ENCODE measurements at places on chromosomes 7 and 10. TPM values are rescaled to one million over a fixed set of nuclear protein-coding genes. Genes with fewer than 3 reads are reported as not detected.

GRCh38 chr7:84722086-84722485 lies 464.8 kb downstream of the SEMA3D start:
- no peak for DNase-seq

DNA sequence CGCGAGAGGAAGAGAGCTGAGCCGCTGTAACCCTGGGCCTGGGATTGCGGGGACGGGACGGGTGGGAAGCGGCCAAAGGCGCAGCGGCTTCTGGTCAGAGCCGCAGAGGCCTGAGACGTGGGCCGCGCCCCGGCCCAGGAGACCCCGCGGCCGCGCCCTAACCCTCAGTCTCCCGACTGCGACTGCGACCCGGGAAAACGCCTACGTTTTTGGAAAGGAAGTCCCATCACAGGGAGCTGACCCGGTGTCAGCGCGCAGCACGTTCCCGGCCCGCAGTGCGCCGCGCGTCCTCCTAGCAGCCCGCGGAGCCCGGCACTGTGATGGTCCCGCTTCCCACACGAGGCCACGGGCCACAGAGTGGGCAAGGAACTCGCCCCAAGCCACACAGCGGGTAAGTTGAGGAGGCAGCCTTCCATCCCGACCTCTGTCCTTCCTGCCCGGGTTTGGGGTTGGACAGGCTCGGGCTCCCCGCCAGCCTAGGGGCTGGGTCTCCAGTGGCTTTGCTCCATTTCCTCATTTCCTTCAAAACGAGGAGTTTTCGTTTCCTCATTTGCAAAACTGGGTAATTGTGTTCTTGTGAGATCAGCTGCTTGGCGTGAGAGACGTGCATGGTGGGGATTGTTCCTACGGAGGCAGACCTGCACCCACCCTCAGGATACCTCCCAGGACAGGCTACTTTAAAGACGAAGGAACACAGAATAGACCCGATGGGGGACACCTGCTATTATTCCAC lies 1.2 kb downstream of the GPNMB start:
- DNase-seq: no peak

DNA sequence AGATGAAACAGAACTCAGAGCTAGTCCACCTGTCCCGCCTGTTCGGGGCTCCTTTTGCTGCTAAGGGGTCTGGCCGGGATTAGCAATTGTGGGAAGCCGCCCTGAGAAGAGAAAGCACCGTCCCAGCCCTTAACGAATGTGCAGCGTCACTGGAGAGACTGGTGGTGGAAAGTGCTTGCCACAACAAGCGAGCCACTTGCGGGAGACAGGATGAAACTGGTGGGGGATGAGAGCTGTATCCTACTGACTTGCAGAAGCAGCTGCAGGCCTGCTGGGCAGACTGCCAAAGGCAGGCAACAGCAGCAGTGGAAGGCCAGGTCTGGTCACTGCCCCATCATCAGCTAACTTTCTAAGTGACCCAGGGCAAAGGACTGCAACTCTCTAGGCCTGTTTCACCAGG lies 95.4 kb downstream of the FAM53B start:
- DNase-seq: no peak

GRCh38 chr10:123148414-123149161 lies 652 bp downstream of the HMX2 start:
- no peak for DNase-seq

- no peak for DNase-seq
These were observed 104.7 kb downstream of the NPSR1 start for GRCh38 chr7:34762764-34763163.

DNA sequence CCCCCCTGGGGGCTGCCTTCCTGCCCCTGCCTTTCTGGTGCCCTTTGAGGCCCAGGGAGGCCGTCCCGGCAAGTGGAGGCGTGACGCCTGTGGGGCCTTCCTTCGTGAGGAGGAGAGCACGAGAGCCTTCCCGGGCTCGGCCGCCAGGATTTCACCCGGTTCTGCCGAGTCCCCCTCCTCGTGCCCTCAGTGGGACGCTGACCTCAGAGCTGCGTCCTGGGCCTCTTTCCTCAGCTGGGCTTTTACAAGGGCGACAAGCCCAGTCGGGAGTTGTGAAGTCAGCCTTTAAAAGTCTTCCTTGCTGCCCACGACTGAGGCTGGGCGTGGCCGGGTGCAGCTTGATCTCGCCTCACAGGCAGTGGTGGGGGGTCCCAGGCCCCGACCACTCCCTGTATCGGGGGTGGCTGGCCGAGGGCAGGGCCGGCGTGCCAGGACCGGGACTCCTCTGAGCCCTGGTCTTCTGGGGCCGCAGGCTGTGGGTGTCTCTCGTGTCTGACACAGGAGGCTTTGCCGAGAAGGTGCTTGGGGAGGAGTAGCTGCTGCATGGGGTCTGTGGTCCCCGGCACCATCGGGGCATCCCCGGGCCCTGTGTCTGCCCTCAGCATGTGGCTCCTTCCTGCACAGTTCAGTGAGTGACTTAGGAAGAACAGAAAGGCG lies 41.8 kb downstream of the FAM20C start:
- no peak for DNase-seq

DNA sequence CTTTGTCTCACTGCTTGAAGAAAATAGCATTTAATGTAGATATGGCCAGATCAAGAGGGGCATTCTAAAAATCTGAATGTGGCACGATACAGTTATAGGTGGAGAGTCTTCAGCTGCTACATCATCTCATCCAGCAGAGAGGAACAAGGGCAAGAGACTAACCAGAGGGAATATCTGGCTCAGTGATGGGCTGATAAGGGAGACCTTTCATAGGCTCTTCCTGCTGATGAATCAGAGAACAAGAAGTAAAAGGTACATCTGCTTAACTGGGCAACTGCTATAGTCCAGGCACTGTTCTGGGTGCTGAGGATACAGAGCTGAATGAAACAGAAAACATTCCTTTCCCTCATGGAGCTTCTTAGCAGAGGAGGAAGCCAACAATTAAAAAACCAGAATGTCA lies 37.9 kb downstream of the PIP4K2A start:
- no peak for DNase-seq

DNA sequence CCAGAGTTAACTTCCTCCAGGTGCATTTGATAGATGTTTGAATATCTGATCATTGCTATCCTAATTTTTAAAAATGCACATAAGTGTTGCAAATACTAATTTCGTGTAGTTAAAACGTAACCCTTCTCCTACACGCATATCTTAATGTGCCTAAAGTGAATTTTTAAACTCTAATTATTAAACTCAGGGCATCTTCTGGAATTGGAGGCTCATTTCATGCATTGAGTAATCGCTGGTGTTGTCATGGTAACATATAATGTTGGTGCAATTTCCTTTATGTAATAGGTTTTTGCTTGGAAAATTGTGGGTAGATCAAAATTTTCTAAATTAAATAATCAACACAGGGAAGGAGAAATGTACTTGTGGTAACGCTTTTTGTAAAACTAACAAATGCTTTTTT lies 56.2 kb downstream of the ARMC3 start:
- no peak for DNase-seq

- DNase-seq: no peak
These were observed 266.4 kb upstream of the LRGUK start for GRCh38 chr7:133860628-133861335.

GRCh38 chr7:135601182-135601581 lies 43.5 kb downstream of the NUP205 start:
- DNase-seq: no peak

- no peak for DNase-seq
These were observed at the start of gene HOXA10 for GRCh38 chr7:27173956-27174873. Gene HOXA10 (minus strand): TSS chr7:27174320. CDS start chr7:27174306, 14 bp downstream.

DNA sequence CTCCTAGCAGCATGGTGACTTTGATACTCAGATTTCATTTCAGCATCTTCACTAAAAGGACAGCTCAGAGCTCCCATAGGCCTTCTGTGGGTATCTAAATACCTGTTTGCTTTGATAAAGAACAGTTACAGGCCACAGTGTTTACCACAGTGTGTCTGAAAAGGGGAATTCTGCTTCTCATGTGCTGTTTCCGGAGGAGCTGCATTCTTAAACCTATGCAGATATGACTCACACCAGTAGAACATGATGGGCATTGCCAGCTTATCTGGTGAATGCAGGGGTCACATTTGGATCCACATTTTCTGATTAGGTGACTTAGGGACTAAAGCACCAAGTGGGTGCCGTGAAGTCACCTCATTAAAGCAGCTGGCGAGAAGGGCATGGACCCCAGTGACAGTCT lies 52.6 kb downstream of the TRRAP start:
- no peak for DNase-seq

- DNase-seq: no peak
These were observed 55.0 kb downstream of the TRIM24 start for GRCh38 chr7:138515001-138515528.

GRCh38 chr10:133358162-133358924 lies 524 bp upstream of the FUOM start:
- DNase-seq: no peak

- no peak for DNase-seq
These were observed 86.6 kb upstream of the ZNF92 start for GRCh38 chr7:65287023-65287422.

GRCh38 chr10:6988654-6989053 lies 408.6 kb upstream of the PRKCQ start:
- no peak for DNase-seq

DNA sequence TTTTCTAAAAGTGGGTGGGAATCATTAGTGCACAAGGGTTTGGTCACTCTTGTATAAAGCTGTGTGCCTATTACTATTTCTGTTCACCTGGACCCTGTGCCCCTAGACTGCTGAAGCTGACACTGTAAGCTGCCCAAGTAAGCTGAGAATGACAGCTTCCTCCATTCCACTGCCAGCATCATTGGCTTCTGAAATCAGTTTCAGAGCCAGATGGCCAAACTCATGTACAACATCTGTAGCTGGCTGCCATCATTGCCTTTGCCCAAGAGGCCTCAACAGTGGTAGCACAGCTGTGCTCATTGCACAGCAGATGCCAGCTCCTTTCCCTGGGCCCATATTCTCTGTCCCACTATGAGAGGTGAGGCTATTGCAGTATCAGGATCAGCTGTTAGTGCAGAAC lies 165.7 kb downstream of the CPEB3 start:
- no peak for DNase-seq

GRCh38 chr7:39883812-39884390 lies 66.2 kb upstream of the CDK13 start:
- DNase-seq: no peak

DNA sequence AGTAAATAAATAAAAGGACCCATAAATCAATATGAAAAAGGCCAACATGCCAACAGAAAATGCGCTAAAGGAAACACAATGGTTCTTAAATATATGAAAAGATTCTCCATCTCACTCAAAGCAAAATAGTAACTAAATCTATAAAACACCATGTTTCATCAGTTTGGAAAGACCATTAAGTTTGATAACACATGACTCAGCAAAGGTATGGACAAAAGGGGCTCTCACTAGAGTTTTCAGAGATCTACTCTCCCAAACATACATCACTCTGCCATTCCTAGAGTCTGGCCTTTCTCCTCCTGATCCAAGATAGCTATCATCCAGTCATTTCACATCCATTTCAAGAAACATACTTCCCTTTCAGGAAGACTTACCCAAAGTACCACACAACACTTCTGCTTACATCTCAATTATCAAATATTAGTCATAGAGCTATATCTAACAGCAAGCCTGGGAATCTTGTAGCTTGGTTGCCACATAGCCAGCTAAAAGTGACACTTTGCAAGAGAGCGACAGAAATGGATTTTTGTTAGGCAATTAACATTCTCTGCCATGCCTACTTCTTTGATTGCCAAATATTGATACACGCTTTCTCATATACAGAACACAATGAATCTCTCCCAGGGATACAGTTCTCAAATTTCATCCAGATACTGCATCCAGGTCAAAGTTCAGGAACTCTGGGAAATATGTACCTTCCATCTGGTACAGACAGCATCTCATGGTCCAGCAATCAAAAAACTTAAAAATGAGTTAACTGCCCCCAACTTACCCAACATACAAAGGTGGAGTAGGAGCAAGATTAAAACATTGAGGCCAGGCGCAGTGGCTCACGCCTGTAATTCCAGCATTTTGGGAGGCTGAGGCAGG lies 28.8 kb downstream of the TOMM7 start:
- DNase-seq: no peak

GRCh38 chr7:71547426-71547825 lies 415.5 kb downstream of the GALNT17 start:
- no peak for DNase-seq

DNA sequence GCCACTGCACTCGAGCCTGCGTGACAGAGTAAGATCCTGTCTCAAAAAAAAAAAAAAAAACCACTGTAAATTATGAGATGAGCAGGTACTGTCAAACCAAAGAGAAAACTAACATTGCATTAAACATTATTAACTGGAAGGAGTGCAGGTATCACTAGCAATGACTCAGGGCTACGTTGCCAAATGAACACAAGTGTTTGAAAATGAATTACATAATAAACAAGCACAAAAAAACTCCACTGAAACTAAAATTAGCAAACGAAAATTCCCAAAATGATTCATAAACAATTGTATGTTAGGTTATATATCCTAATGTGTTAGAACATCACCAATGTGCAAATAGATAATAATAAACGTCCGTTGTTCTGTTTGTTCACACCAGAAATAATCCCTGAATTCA lies 42.8 kb downstream of the NSUN6 start:
- DNase-seq: no peak

DNA sequence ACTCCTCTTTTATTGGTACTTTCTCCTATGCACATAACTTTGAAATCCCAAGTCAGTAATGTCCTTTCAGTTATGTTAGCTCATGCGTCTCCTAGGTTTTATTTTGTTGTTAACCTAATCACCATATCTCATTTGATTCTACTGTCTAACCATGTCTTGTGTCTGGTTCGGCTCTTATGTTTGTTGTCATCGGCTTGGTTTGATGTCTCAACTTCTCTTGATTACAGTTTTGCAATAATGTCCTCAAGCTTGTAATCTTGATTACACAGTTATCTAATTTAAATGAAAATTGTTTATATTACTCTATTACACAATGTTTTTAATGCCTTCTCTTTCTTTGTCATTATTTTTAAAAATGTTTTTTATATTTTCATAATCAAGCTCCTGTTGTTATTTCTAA lies 35.9 kb upstream of the SEMA3A start:
- DNase-seq: no peak

- DNase-seq: no peak
These were observed 451.5 kb downstream of the SORCS1 start for GRCh38 chr10:106712988-106713387.

The CPA2 gene
- 85.0 TPM for total RNA-seq

The SPAG6 gene
- 8.9 TPM for total RNA-seq

The WDR86 gene
- total RNA-seq: 80.6 TPM

The PIK3AP1 gene
- 40.0 TPM for total RNA-seq

The NYAP1 gene
- 4.6 TPM for total RNA-seq

The CADPS2 gene
- total RNA-seq: 4.3 TPM

The UPK3BL2 gene
- 9.4 TPM for total RNA-seq

The OR6V1 gene
- not detected for total RNA-seq

The AKR1C2 gene
- total RNA-seq: 12.6 TPM

The FAM180A gene
- not detected for total RNA-seq

All from progenitor cell of endocrine pancreas (in vitro differentiated cells).